ENCODE measurements at places on chromosomes 11 and 22.

- no peak for DNase-seq
Measured at GRCh38 chr11:71485466-71485865, 32.5 kb downstream of the NADSYN1 start.

DNA sequence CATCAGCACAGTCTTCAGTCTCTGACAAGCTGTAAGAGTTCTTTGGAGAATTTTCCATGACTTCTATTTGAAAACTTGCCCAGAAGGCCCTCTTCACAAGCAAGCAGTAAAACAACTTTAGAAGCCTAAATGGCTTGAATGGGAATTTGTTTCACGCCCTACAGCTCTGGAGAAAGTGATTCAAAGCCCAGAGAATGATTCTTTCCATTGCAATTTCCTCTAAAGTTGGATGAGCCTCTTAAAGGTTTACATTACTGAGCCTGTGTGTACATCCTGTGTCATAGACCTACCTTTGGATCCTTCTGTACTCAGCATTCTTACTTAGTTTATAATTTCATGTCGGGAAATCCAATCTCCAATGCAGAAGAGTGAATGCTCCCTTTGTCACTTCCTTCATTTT, 6.8 kb upstream of the OR8B3 start:
- no peak for DNase-seq

DNA sequence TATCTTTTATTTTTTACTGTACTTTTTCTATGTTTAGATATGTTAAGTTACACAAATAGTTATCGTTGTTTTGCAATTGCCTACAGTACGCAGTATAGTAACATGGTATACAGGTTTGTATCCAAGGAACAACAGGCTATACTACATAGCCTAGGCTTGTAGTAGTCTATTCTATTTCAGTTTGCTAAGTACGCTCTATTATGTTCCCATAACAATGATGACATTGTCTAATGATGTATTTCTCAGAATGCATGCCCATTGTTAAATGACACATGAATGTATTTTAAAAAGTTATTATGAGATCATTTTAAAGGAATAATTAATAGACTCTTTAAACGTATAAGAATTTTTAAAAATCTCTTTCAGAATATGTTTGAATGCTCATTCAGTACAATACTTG, 696.7 kb upstream of the CCDC90B start:
- DNase-seq: no peak

DNA sequence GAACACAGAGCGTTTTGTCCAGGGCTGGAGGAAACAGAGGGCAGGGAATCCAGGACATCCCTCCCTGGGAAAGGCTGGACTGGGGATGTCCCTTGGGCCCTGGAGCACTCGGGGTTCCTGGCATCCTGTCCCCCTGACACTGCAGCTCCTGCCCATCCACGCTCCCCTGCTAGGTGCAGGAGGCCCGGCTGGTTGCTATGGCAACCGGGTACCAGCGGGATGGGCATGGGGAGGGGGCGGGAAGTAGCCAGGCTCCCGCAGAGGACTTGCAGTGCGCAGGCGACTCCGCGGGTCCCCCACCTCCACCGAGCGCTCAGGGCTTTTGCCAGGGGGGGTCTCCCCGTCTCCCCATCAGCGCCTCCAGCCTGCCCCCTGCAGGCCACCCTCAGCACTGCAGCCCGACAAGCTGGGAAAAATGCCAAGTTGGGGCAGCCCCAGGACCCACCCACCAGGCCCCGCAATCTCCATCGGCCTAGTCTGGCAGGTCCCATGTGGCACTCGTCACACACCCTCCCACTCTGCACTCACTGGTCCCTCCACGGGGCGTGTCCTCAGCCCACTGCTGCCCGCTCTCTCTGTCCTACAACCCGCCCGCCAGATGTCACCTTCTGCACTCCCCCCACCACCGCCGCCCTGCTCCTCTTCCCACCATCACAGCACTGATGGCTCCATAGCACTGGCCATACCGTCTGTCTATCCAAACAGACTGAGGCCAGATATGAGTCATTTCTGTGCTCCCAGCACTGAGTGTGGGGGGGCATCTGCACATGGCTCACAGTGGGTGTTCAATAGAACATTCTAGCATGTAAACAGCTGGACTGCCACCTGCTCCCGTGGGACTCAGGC, 31.5 kb downstream of the KIAA0930 start:
- peak; percentile 8 for DNase-seq

GRCh38 chr11:77120571-77120970, 7.5 kb upstream of the MYO7A start:
- DNase-seq: no peak

- DNase-seq: no peak
Measured at GRCh38 chr11:104094576-104094975, 58.1 kb downstream of the DDI1 start.

- no peak for DNase-seq
Measured at GRCh38 chr11:94295534-94295933, 8.8 kb upstream of the IZUMO1R start.

- no peak for DNase-seq
Measured at GRCh38 chr11:65852508-65853245, 5.3 kb downstream of the CFL1 start.

- no peak for DNase-seq
Measured at GRCh38 chr11:93287434-93287833, 43.1 kb upstream of the DEUP1 start.
